HEK293T (cell line): ENCODE measurements at places on chromosomes 1 and 21.

- no peak for DNase-seq
Measured at GRCh38 chr1:76725864-76726619, 141.2 kb upstream of the ST6GALNAC5 start.

- DNase-seq, result no peak
Measured at GRCh38 chr1:159056069-159056698, 20.4 kb downstream of the AIM2 start.

DNA sequence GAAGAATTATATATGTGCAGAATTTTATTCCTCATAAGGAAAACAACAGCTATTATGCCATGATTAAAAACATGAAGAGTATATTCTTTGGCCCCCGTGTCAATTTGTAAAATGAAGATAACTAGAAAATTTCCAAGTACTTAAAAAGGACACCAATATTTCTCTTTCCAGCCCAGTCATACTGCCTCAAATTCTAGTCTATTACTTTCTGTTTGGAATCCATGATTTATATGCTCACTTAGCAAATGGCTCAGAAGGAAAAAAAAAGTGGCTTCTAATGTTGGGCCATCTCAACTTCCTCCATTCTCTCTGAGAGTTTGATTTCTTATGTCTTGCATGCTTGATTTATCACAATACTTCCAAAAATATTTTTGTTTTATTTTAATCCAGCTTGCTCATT, 1431.1 kb downstream of the AMY1C start:
- DNase-seq, result no peak

DNA sequence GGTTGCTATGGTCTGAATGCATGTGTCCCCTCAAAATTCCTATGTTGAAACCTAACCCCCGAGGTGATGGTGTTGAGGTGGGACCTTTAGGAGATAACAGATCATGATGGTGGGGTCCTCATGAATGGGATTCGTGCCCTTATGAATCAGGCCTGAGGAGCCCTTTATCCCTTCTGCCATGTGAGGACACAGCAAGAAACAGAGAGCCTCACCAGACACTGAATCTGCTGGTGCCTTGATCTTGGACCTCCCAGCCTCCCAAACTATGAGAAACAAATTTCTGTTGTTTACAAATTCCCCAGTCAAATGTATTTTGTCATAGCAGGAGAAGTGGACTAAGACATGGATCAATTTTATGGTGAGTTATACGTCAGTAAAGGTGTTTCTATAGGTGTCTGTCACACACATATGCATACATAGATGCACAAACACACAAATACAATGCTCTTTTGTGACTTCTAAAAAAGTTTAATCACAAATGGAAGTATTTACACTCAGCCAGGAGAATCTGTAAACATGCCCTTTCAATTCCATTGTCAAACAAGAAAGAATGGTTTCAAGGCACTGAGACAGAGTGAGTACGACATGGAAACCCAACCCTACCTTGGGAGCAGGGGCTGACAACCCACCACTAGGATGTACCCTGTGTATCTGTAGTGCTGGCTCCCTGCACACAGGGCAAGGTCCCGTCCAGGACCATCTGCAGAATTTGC, 5.5 kb upstream of the ETS2 start:
- DNase-seq, result no peak

DNA sequence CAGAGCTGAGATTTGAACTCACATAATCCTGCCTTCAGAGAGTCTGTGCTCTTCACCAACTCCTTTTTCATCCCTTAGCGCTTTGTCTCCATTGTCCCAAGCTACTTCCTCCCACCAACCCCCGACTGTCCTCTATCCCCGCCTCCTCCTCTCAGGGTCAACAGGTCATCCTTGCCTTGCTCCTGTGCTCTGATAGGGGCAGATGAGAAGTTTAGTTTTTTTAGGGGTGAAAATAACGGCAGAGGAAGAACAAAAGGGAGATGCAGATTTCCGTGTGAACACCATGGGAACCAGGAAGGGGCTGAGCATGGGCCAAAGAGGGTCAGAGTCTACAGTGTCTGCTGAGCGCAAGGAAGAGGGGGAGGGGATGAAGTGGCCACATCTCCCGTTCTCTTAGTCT, 31.9 kb downstream of the GLUL start:
- DNase-seq, result no peak

DNA sequence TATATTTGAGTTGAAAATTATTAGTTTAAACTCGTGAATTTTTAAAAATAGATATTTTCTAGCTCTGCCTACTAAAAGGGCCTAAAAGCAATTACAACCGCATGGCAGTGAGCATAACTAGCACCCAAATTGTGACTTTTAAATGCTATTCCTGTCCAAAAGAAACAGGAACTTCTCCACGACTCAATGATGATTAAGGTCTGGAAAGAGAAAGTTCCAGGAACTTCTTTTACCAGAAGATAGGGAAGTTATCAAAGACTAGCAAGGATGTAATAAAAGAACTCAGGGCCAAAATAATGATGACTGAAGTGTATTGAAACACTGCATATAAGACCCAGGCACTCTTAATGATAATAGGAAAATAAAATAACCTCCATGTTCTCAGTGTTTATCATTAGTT, 313.0 kb downstream of the PLPP3 start:
- DNase-seq, result no peak
